ENCODE measurements at places on chromosomes 5 and 9.

DNA sequence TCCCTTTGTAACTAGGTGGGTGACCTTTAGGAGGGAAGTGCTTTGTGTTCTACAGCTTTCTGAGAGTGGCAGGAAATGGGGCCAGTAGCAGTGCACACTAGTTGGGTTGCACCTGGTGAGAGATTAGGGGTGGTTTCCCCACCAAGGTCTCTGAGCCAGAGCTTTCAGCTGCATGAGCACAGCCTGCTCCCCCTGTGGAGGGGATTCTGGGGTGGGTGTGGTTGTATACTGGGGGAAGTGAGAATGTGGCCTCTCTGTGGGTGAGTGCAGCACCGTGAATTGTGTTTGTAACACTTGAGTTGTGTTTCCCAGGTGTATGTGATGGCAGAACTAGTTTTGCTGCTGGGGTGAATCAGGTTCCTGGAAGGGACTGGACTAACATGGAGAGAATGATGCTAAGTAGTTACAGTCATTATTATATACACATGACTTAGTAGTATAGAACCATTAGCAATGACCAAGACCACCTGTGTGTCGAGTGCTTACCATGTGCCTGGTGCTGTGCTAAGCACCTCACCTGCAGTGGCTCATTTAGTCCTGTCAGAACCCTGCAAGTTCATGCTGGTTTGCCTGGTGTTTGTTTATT, 11.8 kb upstream of the CXXC5 start:
- no peak for DNase-seq

DNA sequence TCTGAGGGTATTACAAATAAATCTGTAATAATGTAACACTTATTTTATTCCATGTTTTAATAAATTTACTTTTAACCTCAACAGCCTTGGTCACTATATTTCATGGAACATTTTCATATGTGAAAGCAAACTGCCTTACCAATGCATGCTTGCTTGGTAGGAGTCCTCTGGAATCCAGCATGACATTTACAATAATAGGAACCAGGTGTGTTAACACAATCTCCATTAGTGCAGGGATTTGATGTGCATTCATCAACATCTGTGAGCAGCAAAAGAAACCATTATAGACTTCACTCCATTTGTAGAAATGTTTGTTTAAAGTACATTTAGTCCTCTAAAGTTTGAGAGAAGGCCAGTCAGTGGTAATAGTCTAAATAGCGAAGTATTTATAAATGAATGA, 159.4 kb downstream of the FBN2 start:
- no peak for DNase-seq

- DNase-seq, result no peak
Observed at GRCh38 chr5:148733601-148734438, 79.5 kb upstream of the HTR4 start.

GRCh38 chr5:108749128-108749861, 1.6 kb downstream of the FER start:
- peak; percentile 30 for DNase-seq

DNA sequence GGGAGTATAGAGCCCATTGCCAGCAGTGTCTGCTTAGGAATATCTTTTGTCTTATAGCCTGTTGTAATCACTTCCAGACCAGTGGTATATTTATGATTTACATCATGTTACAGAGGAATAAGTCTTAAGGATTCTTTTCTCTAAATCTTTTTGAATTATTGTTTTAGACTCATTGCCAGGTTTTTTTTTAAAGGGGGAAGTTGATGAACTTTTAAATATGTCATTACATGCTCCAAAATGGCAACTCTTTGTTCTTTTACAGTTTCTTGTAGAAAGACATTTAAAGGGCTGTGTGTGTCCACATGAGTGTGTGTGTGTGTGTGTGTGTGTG, 59.4 kb upstream of the NFIB start:
- no peak for DNase-seq

DNA sequence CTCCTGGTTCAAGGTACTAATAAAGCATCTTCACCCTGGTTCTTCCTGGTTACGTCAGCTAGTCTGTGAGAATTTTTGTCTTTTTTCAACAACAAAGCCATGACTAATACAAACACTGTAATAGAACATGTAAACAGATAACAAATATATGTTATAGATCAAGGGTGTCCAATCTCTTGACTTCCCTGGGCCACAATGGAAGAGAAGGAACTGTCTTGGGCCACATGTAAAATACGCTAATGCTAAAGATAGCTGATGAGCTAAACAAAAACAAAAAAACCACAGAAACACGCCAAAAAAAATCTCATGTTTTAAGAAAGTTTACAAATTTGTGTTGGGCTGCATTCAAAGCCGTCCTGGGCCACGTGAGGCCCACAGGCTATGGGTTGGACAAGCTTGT, 124.5 kb upstream of the GNA14 start:
- no peak for DNase-seq

DNA sequence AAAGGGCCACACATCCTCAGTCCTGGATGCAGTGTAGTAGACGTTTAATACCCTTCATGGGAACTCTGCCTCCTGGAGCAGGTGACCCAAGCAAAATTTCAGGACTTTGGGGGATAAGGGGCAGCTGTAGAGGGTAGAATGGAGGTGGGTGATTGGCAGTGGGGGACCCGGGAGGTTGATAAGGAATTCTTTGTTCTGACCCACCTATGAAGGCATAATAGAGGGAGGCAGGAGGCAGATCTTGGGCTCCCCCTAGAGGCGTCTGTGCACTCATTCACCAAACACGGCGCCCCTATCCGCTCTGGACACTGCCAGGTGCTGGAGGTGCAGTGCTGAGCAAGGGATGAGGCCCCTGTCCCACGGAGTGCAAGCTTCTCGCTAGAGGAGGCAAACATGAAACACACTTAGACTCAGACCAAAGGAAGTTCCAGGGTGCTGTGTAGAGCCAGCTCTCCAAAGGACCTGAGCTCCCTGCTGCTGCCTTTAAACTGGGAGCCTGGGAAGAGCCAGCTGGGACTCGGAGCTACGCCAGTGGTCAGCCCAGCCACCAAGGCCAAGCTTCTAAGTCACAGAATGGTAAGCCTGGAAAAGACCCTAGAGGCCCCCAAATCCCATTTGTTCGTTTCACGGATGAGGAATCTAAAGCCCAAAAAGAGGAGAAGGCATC, 7.7 kb downstream of the IL17B start:
- DNase-seq, result peak; percentile 48

DNA sequence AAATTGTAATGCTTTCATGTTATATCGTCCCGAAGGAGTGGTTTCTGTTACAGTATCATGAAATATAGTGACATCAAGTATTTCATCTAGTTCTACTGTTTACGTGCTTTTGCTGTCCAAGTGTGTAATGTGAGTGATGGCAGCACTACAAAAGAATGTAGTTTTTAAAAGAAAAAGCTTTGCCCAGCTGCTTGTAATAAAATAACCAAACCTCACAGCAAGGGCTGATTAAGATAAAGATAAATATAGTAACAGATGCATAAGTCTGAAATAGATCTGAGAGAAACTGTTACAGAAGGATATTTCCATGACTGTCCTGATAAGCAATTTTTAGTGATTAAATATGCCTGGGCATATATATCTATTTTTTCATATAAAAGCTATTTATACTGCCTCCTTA, 106.4 kb downstream of the AUH start:
- DNase-seq, result no peak

DNA sequence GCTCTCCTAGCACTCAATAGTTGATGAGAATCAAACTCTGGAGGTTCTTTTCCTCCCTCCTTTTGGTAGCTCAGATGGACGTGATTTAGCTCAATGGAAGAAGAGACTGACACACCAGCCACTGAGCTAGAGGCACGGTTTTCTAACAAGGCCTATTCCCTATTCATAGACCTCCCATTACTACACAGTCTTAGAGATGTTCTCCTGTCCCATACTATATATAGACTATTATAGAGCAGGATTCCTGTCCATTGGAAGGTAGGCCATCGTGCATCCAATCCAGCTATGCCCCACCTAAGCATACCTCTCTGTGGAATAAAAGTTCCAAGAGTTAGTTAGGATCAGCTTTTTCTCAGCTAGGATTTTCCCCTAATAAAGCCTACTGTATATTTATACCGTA, 30.3 kb upstream of the CTNNAL1 start:
- no peak for DNase-seq

DNA sequence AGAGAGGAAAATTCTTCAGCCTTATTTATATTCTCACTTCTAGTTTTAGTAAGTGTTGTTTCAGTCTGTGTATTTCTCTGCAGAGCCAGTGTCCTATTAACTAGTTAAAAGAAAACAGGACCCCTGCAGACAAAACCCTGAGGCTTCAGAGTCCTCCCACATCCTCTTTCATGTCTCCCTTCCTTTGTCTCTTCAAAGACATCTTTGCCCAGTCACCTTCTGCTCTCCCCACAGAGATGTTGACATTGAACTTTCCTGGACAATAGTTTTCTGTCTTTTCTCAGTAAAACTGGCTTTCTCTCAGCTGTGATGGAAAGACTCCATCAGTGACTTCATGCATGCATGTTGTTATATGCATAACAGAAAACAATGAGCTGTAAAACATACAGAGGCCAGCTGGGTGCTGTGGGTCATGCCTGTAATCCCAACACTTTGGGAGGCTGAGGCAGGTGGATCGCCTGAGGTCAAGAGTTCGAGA, 20.2 kb downstream of the GRAMD2B start:
- no peak for DNase-seq

GRCh38 chr5:24644761-24645160, at the start of gene CDH10:
Gene CDH10 (minus strand): TSS chr5:24644978. CDS start chr5:24593490, 51,488 bp downstream.
- DNase-seq, result peak; percentile 18

GRCh38 chr5:65926276-65926783, at the start of gene ERBIN:
Gene ERBIN (plus strand): TSS chr5:65926575. CDS start chr5:65992719, 66,144 bp downstream.
- no peak for DNase-seq

Data from NCI-H1930 (cell line).